Spinal cord (tissue), 10 donors: ENCODE measurements at places on chromosomes 2 and 18. TPM values are rescaled to one million over a fixed set of nuclear protein-coding genes. Genes with fewer than 3 reads are reported as not detected.

The TRIM43 gene
- polyA plus RNA-seq = not detected

The KCNIP3 gene
- 23.0 TPM for polyA plus RNA-seq

The MYO3B gene
- 0.51 TPM for polyA plus RNA-seq

The CYTIP gene
- polyA plus RNA-seq = 1.1 TPM

The WIPF1 gene
- 20.8 TPM for polyA plus RNA-seq

The CTDP1 gene
- polyA plus RNA-seq = 16.2 TPM

The SNORC gene
- 10.8 TPM for polyA plus RNA-seq

The PLGLB1 gene
- polyA plus RNA-seq = 12.9 TPM

The MROH2A gene
- not detected for polyA plus RNA-seq

The SERPINB12 gene
- polyA plus RNA-seq = not detected

The DYNAP gene
- polyA plus RNA-seq = not detected

The GCG gene
- not detected for polyA plus RNA-seq

The CCT7 gene
- 225 TPM for polyA plus RNA-seq

The WNT6 gene
- polyA plus RNA-seq = 9.7 TPM

The SOX11 gene
- 54.2 TPM for polyA plus RNA-seq

The BZW1 gene
- 220 TPM for polyA plus RNA-seq

The ZNF516 gene
- polyA plus RNA-seq = 29.9 TPM

The EML6 gene
- 22.6 TPM for polyA plus RNA-seq

The FAM237A gene
- polyA plus RNA-seq = not detected

The TMEM37 gene
- polyA plus RNA-seq = 4.7 TPM

The UGT1A10 gene
- not detected for polyA plus RNA-seq

The PRKAG3 gene
- polyA plus RNA-seq = 0.23 TPM

The RAPGEF4 gene
- polyA plus RNA-seq = 42.8 TPM

The RESP18 gene
- polyA plus RNA-seq = 6.6 TPM
